Pulmonary artery endothelial cell (primary cell): ENCODE measurements at places on chromosomes 7 and 10. TPM values are rescaled to one million over a fixed set of nuclear protein-coding genes. Genes with fewer than 3 reads are reported as not detected.

Gene RASSF4
- total RNA-seq, result 8.8 and 12.3 TPM in 2 replicates

Gene POP7
- 54.5 and 54.6 TPM in 2 replicates for total RNA-seq

Gene NFE2L3
- total RNA-seq, result 66.2 and 68.0 TPM in 2 replicates

Gene AKR1C8
- not detected in 2 replicates for total RNA-seq

Gene LRRTM3
- total RNA-seq, result not detected in 2 replicates

Gene PIP
- not detected in 2 replicates for total RNA-seq

Gene SEPHS1
- total RNA-seq, result 46.5 and 55.7 TPM in 2 replicates

Gene ZNF775
- total RNA-seq, result 9.2 and 9.7 TPM in 2 replicates

Gene SMURF1
- 20.1 and 20.2 TPM in 2 replicates for total RNA-seq
